ENCODE measurements at places on chromosomes 2 and 18.

- DNase-seq, result no peak
Observed at GRCh38 chr2:219420687-219421086, 2.5 kb downstream of the DES start.

- no peak for DNase-seq
Observed at GRCh38 chr2:166609183-166609959, 115.3 kb upstream of the SCN7A start.

- DNase-seq, result no peak
Observed at GRCh38 chr2:190999058-190999457, 14.9 kb downstream of the STAT1 start.

GRCh38 chr18:13587937-13588336 is 138.4 kb downstream of the FAM210A start:
- DNase-seq, result no peak

GRCh38 chr18:69980982-69981804 is 33.5 kb upstream of the CD226 start:
- no peak for DNase-seq

DNA sequence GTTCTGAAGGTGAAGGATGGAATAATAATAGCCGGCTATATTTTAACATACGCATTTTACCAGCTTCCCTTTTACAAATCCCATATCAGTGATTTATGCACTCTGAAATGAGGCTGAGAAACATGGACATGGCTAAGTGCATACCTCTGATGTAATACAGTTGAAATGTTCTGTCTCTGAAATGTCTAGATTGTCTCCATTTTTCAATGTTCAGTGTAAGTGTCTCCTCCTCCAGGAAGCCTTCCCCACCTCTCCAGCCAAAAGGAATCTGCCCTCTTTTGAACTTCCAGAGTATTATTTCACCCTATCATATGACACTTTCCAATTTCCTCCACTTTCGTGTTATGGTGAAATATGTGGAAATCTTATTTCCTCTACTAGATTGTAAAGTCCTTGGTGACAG is 29.5 kb upstream of the ME2 start:
- no peak for DNase-seq

GRCh38 chr2:133142087-133142486 is 426.2 kb downstream of the NCKAP5 start:
- DNase-seq, result no peak

Data from stimulated activated CD8-positive, alpha-beta memory T cell treated with anti-CD3 and anti-CD28 coated beads, Interleukin-4, amount 100 ng/mL, for 4 hours (primary cell).